Urothelium cell line (cell line): ENCODE measurements at places on chromosomes 13 and 19.

- no peak for DNase-seq
These were observed 24.5 kb downstream of the TMED1 start for GRCh38 chr19:10811391-10812111.

- no peak for DNase-seq
These were observed 51.6 kb downstream of the SACS start for GRCh38 chr13:23381866-23382265.

DNA sequence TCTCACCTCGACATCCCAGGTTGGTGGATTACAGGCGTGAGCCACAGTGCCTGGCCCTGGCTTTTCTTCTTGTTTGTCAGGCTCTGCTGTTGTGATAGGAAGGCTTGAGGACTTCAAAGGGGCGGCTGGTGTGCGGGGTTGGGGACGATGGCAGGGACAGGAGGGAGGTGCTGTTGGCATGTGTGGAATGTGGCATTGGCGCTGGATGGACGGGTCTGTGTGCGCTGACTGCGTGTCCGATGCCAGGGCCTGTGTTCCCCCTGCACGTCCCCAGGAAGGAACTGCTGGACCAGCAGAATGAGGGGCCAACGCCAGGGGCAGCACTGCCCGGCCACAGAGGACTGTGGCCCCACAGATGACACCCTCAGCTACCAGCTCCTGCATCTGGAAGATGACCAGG is 12.7 kb upstream of the PTBP1 start:
- peak; percentile 24 for DNase-seq

DNA sequence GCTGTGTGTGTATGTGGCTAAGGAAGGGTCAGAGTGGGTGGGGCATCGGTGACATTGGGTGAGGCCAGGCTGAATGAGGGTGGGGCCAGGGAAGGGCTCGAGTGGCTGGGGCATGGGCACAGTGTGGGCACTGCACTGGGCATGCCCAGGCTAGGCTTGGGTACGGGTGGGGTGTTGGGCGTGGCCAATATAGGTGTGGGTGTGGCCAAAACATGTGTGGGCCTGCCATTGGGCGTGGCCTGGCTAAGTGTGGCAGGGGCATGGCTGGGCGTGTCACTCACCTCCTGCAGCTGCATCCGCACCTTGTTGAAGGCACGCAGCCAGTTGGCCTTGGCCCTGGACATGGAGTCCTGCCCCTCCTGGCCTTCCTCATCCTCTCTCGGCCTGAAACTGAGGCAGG is 33.2 kb downstream of the UNC13A start:
- peak; percentile 62 for DNase-seq

GRCh38 chr19:58558623-58559274 is 338 bp upstream of the UBE2M start:
- DNase-seq, result peak; percentile 89

DNA sequence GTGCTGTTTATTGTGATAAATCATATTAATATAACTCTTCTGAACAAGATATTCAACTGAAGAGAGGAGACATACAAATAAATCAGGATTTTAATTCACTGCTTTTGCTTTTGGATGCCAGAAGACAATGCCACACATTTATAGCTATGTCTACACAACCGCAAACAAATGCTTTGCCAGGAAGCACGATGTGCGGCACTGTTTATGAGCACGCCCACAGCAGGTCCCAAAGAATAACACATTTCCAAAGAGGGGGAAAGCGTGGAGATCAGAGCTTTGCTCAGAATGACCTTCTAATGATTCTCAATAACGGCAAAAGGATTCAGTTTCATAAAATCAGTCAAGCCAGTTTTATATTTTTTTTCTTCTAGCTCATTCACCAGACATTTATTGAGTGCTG is 16.7 kb downstream of the FAM216B start:
- no peak for DNase-seq

DNA sequence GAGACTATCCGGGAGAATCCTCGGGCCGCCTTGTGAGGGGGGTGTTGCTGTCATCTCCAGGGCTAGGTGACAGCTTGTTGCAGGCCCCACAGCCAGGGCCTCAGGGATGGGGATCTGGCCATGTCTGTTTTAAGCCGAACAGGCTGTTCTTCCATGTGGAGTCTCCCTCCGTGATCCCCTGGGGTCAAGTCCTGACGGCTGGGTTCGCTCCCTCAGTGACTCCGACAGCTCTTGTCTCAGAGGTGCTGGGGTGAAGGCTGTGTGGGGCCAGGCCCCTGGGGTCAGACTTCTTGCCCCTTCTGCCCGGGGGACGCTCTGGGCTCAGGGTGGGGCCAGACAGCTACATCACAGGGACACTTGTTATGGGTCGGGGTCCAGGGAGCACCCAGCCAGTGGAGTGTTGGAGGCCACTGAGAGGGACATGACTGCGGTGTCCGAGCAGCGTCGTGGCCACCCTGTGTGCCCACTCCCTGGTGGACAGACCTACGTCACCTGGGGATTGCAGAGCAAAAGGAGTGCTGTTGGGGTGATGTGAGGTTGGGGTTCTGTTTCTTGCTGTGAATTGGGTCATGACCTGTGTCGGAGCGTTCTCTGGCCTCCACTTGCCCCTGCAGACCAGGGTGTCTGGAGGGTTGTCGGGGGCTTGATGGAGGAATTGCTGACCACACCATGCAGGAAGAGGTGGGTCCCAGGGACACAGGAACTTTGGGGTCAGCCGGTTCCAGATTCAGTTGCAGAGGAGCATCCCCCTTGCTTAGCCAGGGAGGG is 21.5 kb downstream of the EPN1 start:
- no peak for DNase-seq

DNA sequence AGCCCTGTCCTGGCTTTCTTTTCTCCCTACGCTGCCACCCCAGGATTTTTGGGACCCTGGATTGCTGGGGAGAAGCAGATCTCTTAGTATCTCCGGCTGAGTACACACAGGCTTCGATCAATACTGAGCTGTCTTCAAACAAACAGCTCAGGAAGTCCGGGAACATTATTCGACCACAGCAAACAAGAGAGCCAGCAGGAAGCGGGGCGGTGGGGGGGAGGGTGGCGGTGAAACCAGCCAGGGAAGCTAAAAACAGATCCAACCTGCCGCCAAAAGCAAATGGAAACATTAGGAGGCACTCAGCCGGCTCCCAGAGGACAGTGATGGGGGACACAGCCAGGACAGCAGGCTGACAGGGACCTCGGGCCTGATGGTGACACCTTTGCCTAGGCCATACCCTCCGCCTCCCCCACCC is 12.2 kb upstream of the BCAM start:
- peak; percentile 65 for DNase-seq

- DNase-seq, result no peak
These were observed 1.0 kb upstream of the PLK5 start for GRCh38 chr19:1522838-1523237.

GRCh38 chr13:45896285-45896684 is 44.7 kb upstream of the SIAH3 start:
- DNase-seq, result no peak

DNA sequence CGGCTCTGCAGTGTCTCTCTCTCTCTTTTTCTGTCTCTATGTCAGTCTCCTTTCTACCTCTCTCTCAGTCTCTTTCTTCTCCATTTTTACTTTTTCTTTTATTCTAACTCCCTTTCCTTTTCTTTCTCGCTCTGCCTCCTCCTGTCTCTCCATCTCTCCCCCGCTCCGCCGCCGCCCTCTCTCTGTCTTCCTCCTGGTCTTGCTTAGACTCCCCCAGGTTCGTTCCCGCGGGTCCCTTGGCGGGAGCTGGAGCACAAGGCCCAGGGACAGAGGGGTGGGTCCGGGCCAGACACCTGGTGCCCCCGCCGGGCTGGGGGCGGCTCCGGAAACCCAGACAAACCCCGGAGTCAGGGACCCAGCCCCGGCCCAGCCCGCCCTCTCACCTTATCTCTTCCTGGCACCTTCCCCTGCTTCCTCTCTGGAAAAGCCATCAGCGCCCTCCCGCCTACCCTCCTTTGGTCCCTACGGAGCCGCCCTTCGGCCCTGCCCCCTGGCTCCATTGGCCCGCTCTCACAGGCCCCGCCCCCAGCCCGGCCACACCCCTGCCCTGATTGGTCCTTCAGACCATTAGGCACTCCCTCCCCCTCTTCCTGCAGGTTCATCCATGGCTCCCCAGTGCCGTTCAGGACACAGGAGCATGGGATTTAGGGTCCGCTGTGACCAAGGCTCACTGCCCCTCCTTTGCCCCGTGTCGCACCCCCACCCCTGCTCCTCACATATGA is 15.4 kb upstream of the NOP53 start:
- DNase-seq, result peak; percentile 90

- DNase-seq, result no peak
These were observed 26.2 kb downstream of the POMP start for GRCh38 chr13:28685114-28685513.

- DNase-seq, result peak; percentile 98
These were observed 30.2 kb downstream of the C19orf81 start for GRCh38 chr19:50679177-50680125.

- DNase-seq, result peak; percentile 56
These were observed 38.2 kb downstream of the ARRDC2 start for GRCh38 chr19:18046059-18046718.

- DNase-seq, result no peak
These were observed 7.1 kb downstream of the AKAP8 start for GRCh38 chr19:15372470-15372869.

DNA sequence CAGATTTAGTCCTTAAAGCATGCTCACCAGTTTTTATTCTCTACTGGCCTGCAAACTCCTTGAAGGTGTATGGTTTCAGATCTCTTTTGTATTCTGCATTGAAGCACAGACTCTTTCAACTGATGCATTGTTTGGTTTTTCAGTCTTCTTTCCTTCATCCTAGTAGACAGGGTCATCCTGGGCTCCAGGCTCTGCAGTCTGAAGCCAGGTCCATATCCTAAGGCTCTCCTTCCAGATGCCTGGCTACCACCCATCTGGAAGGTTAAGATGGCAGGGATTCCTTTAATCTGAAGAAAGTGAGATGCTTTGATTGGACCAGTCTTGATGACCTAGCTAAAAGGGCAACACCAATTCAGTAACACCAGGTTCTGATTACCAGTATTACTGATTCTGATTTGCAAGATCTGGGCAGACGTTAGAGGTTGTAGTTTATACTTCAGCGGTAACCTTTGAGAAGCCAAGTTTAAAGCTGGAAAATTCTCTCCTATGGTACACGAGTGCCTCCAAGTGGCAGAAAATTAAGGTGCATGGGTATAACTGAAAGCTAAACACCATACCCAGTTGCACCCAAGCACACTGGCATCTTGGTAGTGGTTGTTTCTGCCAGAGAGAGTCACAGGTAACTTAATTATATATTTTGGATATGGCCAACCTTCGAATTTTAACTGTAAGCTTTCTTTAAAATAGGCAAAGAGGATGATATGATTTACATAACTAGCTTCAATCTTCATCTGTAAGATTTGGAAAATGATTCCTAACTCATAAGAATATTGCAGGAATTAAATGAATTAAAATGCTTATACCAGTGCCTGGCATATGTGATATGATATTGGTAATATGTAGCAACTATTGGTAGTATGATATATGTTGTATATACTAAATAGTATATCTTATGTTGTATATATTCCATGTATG is 1651.9 kb upstream of the MIR17HG start:
- DNase-seq, result peak; percentile 24

GRCh38 chr13:49424011-49424560 is 19.8 kb downstream of the CAB39L start:
- DNase-seq, result no peak

DNA sequence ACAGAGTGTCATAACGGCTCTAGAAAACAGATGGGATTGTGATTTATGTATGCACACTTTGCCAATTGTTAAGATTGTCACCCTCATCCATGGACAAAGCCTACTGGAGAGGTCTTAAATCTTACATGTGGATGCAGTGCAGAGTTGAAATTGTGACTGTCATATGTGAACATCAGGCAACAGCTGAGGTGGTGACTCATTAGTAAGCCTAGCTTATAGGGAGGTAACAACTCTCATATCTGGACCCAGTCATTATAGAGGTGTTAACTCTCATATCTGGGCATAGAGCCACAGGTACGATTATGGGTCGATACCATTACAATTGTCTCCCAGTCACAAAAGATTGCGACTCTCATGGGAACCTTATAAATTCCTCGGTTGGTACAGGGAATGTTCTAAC is 29.8 kb upstream of the ZNF254 start:
- no peak for DNase-seq

- DNase-seq, result no peak
These were observed 11.5 kb downstream of the PLAUR start for GRCh38 chr19:43658494-43658893.

- DNase-seq, result no peak
These were observed 60.9 kb downstream of the KLF12 start for GRCh38 chr13:74073274-74073673.
